Activated T-helper 2 cell treated with anti-CD3 and anti-CD28 coated beads, Interferon-gamma antibody, Interleukin-2, Interleukin-4, amounts not matched to agents 10 μg/mL and 5 μg/mL and 100 μg/mL, durations not matched to agents 14 hours and 24 hours and 36 hours (primary cell): ENCODE measurements at places on chromosomes 6 and 20.

DNA sequence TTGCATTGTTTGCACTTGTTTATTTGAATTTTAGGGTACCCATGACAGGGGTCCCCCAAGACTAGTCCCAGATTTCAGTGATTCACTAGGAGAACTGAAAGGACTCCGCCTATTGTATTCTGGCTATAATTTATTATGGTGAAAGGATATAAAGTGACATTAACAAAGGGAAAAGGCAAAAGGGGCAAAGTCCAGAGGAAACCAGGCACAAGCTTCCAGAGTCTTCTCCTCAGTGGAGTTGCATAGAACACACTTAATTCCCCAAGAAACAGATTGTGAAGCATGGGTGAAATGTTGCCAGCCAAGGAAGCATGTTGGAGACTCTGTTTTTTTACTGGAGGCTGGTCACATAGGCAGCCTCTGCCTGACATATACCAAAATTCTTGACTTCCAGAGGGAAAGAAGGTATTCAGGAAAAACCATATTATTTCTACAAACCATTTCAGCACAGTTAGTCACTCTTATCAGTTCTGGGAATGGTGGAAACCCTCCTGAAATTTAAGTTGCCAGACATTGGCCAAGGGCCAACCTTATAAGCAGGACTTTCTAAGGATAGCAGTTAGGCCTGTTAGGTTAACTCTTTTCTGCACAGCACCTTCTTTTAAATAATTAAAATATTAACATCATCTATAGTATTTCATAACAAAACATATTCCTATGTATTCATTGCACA lies 71.8 kb downstream of the FIG4 start:
- no peak overlapping the region for H3K27ac ChIP-seq
- DNase-seq: no peak
- no peaks in the 10 kb centered on the region for H3K27me3 ChIP-seq
- H3K36me3 ChIP-seq: peaks cover 5% of the 10 kb centered on the region

DNA sequence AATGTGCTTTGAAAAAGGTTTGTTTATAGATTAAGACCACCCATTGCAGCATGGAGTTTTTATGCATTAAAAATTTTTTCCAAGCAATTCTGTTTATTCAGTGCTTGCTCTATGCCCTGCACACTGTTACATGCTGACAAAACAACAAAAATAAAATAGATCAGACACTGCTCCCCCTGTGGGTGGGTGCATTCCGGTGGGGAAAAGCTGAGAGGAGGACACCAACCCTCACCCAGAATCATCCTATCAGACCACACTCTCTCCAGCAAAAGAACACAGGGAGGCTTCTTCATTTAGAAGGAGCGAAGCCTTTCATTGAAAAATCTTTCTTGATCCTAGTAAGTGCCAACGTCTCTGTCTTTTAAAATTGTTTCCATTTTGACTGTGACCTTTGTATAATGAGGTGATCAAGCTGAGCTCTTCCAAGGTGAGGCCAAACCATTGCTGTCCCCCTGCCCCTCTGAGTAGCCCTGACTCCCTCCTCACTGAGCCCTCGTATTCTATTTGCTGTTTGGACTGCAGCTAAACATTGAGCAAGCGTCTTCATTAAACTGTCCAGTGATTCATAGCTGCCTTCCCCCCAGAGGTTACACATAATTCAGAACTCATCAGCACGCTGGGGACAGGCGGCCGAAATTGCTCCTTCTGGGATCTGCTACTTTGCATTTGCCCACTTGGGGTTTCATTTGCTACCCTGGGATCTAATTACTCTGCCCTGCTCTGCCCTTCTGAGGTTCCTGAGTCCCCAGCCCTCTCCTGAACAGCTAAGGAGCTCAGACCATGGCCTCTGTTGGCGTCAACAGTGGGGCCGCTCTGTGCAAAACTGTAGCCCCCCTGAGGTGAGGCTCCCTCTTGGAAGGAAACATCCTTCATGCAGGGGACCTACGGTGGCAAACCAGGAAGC lies 102.4 kb downstream of the F13A1 start:
- H3K27ac ChIP-seq: no peak overlapping the region
- no peaks in the 10 kb centered on the region for H3K27me3 ChIP-seq
- no peak for DNase-seq
- no peaks in the 10 kb centered on the region for H3K36me3 ChIP-seq
- H3K4me3 ChIP-seq: no peak overlapping the region

DNA sequence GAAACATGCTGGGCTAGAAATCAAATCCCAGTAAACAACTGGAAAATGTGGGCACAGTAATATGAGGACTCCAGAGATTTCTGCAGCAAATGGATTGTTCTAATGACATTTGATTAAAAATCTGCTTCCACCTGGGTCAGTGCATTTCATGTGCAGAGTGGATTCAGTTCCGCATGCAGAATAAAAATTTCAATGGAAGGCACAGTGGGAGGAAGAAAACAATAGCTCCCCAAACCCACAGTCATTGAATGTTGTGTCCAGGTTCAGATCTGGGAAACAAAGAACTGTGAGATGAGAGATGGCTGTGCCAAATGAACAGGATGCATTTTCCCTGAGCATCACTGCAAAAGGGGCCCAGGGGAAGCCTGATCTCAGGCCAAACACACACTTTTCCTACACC lies 403.1 kb downstream of the BTBD9 start:
- no peak for DNase-seq
- no peaks in the 10 kb centered on the region for H3K36me3 ChIP-seq
- H3K27ac ChIP-seq: no peak overlapping the region
- H3K4me3 ChIP-seq: no peak overlapping the region

DNA sequence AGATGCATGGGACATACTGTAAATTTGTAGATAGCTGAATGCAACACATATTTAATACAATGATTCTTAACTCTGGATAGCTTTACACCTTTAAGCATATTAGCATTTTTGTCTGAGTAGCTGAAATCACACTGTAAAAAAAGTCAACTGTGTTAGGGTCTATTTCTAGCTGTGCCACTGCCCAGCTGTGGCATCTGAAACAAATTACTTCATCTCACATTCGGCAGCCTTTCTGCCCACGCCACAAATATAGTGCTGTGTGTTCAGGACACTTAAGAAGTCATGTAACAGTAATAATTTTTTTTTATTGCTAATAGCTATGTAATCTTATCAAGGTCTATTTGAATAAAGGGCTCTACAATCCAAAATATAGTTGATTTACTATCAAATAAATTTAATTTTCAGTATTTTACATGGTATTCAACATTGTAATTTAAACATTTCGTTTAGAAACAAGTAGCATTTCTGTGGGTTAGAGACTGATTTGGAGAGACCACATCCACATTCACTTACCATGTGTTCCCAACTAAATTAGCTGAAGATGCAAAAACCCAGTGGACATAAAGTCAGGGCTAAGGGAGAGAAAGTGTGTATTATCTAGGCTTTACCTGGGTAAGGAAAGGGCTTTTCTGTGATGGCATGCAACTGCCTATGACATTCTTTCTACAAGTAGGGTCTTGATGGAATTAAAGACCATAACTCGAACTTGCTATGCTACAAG lies 276.7 kb downstream of the PLCB1 start:
- no peak for DNase-seq
- H3K27ac ChIP-seq: no peak overlapping the region
- no peaks in the 10 kb centered on the region for H3K36me3 ChIP-seq
- no peak overlapping the region for H3K4me3 ChIP-seq
- H3K4me1 ChIP-seq: peaks cover 4% of the 10 kb centered on the region

DNA sequence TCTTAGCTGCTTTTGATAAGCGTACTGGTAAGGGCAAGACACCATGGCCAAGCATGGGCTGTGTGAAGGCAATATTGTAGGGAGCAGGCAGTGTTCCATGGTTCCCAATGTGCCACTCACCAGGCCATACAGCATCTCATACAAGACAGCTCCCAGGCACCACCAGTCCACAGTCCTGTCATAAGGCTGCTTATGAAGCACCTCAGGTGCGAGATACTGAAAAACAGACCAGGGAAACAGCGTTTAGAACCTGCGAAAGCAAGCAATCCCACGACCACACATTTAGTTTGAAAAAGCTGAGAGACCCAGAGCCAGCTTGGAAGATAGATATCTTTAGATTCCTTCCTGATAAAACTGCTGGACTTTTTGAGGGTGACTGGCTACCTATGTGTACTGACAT lies 119.1 kb upstream of the SLC2A12 start:
- peaks cover 1% of the 10 kb centered on the region for H3K27me3 ChIP-seq
- H3K4me3 ChIP-seq: peak overlapping the region; percentile 98
- peaks cover 64% of the 10 kb centered on the region for H3K36me3 ChIP-seq
- no peak overlapping the region for H3K27ac ChIP-seq

GRCh38 chr20:8216375-8217200 lies 84.5 kb downstream of the PLCB1 start:
- DNase-seq: no peak
- H3K36me3 ChIP-seq: no peaks in the 10 kb centered on the region
- peaks cover 54% of the 10 kb centered on the region for H3K4me1 ChIP-seq
- H3K27me3 ChIP-seq: no peaks in the 10 kb centered on the region
- peak overlapping the region; percentile 44 for H3K27ac ChIP-seq
- H3K4me3 ChIP-seq: peak overlapping the region; percentile 9

DNA sequence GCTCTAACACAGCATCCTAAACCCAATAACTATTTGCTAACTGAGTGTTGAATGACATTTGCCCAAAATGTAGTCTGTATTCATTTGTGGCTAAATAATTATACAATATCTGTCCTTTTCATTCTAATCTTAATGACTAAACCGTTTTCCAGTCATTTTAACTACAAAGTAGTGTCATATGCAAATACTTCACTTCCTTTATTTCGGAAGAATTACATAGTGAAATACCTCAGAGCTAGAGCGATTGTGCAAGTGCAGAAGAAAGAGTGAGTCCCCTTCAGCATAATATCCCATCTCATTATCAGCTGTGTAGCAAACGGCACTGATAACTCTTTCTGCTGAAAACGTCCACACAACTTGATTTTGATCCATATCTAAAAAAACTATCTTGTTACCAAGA lies 66.2 kb downstream of the ROS1 start:
- H3K36me3 ChIP-seq: no peaks in the 10 kb centered on the region
- peaks cover 4% of the 10 kb centered on the region for H3K27me3 ChIP-seq
- no peak overlapping the region for H3K4me3 ChIP-seq
- no peaks in the 10 kb centered on the region for H3K4me1 ChIP-seq

DNA sequence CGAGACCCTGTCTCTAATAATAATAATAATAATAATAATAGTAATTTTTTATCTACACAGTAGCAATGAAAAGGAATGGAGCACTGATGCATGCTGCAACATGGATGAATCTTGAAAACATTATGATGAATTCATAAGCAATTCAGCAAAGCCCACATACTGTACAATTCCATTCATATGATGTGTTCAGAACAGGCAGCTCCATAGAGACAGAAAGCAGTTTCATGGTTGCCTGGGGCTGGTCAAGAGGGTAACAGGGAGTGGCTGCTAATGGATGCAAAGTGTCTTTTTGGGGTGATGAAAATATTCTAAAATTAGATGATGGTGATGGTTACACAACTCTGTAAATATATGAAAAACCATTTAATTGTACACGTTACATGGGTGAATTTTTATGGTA lies 43.6 kb downstream of the SLC24A3 start:
- no peak for DNase-seq
- no peaks in the 10 kb centered on the region for H3K36me3 ChIP-seq
- peaks cover 2% of the 10 kb centered on the region for H3K4me1 ChIP-seq
- H3K27me3 ChIP-seq: no peaks in the 10 kb centered on the region
- no peak overlapping the region for H3K4me3 ChIP-seq
